Stimulated activated CD4-positive, alpha-beta T cell treated with anti-CD3 and anti-CD28 coated beads, Interleukin-4, amount 100 ng/mL, for 4 hours (primary cell): ENCODE measurements at places on chromosomes 7 and 10.
A peak's percentile ranks its signal among the peaks of the same experiment; 100 is the strongest.

DNA sequence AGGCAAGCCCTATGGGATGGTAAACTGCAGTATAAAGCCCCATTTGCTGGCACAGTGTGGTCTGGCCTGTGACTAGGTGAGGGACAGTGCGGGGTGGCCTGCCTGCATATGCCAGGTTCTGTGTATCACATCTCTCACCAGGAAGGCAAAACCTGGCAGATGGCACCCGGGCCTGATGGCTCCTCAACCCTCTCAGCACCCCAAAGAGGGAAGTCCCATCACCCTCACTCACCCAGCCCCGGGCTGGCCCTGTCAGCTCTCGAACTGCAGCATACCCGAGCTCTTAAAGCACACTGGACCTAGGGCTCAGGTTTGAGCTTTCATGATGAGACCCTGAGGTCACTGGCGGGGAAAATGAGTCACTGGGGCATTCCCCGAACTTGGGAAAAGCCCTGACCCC, 130.5 kb downstream of the LHPP start:
- DNase-seq, result no peak

GRCh38 chr7:84811362-84811761, 375.5 kb downstream of the SEMA3D start:
- DNase-seq, result no peak

DNA sequence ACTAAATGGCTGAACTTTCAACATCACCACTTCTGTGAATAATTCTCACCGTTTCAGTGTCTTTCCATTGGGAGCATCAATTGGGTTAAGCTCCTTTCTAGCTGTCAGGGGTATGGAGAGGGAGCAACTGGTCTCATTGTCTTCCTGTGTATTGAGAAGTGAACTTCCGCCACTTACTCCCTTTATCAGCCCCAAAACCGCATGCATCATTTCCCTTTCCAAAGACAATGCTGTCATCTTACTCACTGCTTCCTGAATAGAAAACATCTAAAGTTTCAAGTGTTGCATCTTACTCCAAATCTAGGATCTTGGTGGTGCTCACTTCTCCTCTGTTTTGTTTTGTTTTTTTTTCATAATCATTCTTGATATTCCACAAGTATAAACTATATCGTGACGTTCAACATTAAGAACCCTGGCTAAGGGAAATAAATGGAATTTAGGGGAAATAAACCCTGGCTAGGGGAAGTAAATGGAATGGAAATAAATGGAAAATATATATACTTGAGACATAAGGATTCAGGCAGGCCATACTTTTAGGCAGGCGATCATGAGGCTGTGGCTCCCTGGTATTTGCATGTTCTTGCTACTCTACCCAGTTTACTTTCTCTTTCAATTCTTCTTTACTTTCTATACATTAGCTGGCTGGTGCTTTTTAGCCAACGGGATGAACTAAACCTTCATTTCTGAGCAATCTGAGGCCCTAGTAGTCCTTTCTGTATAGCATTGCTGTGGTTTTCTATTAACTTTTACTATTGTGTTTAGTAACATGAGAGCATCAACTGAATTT, 371.9 kb downstream of the BMPER start:
- no peak for DNase-seq

DNA sequence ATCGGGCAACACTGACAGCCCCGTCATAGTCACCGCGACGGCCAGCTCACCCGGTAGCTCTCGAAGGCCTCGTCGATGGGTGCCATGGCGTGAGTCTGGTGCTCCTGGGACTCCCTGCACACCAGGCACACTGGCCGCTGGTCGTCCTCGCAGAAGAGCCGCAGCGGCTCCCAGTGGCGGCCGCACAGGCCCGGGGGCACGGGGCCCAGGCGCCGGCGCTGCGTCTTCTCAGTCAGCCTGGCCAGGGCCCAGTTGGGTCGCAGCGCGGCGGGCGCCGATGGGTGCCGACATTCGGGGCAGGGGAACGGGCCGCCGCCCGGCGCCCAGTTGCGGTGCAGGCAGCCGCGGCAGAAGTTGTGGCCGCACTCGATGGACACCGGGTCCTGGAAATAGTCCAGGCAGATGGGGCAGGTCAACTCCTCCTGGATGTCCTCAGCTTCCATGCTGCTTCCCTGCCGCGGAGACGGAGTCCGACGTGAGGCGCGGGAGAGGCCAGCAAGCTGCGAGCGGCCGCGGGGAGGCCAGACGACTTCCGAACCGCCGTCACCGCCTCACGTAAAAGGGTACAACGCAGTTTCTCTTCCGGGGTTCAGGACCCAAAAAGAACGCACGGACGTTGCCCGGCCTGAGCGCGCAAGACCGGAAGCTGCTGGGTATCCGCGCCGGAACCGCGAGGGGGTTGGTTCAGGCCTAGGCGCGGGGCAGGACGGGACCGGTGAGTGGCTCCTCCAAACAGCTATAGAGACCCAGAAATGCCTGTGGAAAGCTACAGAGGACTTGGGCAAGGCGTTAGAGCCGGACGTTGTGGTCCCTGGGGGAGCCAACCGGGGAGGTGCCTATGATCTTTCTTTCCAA, at the start of gene TRIM4:
Gene TRIM4, minus strand, starts transcription at position 572 of the 855 bp plus-strand sequence. Its CDS starts 129 bp downstream, at position 443.
- peak; percentile 86 for DNase-seq

DNA sequence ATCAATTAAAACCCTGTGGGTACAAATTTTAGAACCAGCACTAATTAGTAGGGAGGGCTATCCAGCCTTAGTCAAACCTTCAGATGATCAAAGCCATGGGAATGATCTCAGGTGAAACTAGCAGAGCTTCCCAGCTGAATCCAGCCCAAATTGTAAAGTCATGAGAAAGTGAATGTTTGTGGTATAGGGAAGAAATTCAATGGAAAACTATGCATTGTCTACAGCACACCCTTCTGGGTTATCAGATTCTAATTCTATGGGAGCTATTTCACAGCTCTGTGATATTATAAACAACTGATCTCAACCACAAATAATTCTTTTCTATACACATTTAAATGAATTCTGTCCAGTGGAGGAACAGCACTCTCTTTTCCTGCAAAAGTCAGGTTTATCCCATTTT, 24.6 kb upstream of the BMPER start:
- no peak for DNase-seq

DNA sequence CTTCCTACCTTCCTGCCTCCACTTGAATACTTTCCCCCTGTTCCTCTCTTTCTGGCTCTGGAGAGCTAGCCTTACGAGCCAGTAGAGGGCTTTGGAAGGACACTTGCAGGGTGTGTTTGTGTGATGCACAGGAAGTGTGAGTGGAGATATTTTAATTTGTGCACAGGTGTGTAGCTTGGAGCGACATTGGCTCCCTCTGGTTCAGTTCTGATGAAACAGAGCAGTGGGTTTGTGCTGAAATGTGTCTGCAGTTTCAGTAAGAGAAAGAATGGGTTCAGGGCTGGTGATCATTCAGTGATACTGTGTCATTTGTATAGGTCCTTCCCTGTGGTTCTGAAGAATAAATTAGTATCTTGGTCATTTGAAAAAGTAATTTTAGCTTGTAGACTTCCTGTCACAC, 86.9 kb downstream of the SND1 start:
- no peak for DNase-seq
